HTR-8/SVneo (cell line): ENCODE measurements at places on chromosomes 12 and 14.

DNA sequence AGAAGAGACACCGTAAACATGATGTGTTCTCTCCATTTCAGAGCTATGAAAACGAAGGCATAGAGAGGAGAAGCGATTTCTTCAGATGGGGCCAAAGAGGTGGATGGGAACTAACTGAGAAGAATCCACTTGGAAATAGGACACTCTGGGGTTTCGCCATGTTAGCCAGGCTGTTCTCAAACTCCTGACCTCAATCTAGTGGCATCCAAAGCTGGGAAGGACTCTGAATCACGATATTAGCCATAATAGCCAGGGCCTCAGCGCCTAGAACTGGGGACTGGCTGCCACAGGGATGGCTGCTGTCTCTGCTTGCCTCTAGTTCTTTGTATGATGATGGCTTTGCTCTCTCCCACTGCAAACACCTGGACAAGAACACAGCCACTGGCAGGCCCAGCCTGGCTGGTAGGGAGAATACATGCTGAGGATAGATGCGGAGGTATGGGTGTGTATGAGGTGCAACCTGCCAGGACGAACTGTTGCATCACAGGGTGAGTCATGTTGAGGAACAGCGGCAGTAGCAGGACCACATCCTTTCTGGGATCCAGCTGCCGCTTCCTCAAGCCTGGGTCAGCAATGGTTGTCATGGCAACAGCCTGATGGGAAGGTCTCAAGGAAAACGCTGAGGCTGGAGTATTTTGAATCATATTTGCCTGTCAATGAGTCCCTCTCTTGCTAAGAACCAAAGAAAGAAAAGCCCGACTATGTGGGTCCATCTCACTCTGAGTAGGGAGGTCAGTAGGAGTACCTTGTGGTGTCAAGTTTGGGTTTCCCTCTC is 31.1 kb downstream of the CCDC177 start:
- peak; percentile 87 for DNase-seq

GRCh38 chr12:81626406-81626805 is 132.7 kb downstream of the PPFIA2 start:
- no peak for DNase-seq

- DNase-seq = peak; percentile 33
Measured at GRCh38 chr14:78933948-78934524, 763.9 kb downstream of the NRXN3 start.

DNA sequence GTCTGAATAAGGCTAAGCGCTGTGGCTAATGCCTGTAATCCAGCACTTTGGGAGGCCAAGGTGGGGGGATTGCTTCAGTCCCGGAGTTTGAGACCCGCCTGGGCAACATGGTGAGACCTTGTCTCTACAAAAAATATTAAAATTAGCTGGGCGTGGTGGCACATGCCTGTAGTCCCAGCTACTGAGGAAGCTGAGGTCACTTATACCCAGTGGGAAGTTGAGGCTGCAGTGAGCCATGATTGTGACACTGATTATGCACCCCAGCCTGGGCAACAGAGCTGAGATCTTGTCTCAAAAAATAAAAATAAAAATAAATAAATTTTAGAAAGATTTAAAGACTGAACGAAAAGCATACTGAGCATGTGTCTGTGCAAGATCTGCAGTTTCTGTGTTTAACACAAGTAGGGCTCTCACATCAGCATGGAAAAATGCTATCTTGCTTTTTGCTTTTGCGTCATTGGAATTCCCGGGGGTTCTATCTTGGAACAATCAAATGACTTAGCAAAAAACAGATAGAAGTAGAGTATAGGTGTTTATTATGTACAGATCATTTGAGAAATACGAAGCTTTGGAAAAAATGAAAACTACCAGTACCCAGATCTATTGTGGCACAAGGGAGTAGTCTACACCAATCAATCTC is 161.9 kb downstream of the CAPZA3 start:
- no peak for DNase-seq

GRCh38 chr14:55433880-55434804 is 6.3 kb downstream of the TBPL2 start:
- no peak for DNase-seq

- no peak for DNase-seq
Measured at GRCh38 chr12:65620046-65620445, 204.2 kb upstream of the HMGA2 start.

GRCh38 chr12:96236221-96236822 is 42.1 kb downstream of the ELK3 start:
- no peak for DNase-seq

- DNase-seq = no peak
Measured at GRCh38 chr12:101745481-101745880, 6.2 kb upstream of the SYCP3 start.
